HEK293T (cell line): ENCODE measurements at places on chromosomes 16 and 17.
A peak's percentile ranks its signal among the peaks of the same experiment; 100 is the strongest.

GRCh38 chr16:47477679-47478078, 16.5 kb downstream of the PHKB start:
- no peak for DNase-seq

GRCh38 chr16:57899771-57900661, 70.9 kb downstream of the CNGB1 start:
- peak; percentile 71 for DNase-seq

DNA sequence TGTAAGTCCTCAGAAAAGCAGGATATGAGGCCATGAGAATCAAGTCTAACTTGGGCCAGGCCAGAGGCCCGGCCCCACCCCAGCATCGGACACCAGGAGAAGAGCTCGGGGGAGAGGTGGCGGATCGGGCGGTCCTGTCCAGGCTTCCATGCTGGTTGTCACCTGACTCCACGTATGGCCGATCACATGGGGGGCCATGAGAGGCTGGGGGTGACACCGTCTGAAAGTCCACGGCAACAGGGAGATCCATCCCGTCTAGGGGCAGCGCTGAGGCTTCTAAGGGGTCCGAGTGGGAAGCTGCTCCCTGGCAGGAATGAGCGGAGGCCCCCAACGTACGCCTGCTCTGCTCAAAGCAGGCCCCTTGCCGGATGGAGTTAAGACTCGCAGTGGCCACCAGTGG, 25.8 kb downstream of the ENGASE start:
- no peak for DNase-seq

GRCh38 chr17:68290955-68291835, at the start of the genes ARSG and SLC16A6:
Gene ARSG (plus strand): TSS chr17:68291495. CDS start chr17:68307494, 15,999 bp downstream.
Gene SLC16A6 (minus strand): TSS chr17:68291127. CDS start chr17:68278320, 12,807 bp downstream.
- DNase-seq = peak; percentile 82

DNA sequence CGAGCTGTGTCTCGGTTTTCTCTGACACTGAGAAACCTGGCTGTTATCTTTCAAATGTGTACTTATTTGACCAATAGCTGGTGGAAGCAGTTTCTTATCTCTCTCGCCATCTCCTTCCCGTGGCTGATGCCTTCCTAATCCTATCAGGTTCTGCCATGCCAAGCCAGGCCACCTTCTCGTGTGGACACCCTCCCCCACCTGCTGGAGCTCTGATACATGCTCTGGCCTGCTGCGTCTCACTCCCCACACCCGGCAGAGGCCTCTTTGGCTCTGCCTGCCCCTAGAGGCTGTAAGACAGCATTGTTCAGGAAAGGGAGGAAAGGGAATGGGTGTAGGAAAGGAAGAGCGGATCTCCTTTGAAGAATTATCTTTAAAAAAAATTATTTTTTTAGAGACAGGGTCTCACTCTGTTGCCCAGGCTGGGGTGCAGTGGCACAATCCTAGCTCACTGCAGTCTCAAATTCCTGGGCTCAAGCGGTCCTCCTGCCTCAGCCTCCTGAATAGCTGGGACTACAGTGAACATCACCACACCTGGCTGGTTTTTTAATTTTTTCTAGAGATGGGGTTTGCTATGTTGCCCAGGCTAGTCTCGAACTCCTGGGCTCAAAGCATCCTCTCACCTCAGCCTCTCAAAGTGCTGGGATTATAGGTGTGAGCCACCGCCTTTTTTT, 7.5 kb upstream of the ARMC5 start:
- peak; percentile 70 for DNase-seq

DNA sequence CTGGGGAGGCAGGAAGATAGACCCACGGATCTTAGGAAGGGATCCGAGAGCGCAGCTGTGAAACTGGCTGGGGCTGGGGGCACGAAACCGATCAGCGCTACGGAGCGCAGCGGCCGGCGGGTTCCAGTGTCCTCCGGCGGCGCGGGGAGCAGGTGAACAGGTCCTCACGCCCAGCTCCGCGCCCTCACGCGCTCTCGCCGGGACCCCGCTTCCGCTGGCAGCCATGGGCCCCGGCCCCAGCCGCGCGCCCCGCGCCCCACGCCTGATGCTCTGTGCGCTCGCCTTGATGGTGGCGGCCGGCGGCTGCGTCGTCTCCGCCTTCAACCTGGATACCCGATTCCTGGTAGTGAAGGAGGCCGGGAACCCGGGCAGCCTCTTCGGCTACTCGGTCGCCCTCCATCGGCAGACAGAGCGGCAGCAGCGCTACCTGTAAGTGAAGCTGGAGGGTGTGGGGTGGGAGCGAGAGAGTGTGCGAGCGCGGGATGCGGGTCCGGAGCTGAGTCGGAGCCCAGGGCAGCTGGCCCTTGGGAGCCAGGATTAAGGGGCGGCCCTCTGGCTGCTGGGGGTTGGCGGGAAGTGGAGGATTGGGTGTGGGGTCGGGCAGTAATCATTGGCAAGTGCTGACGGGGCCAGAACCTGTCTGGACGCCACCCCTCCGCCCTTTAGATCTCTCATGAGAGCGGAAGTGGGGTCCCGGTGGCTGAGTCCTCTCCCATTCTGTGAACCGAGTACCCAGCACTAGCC, 479 bp downstream of the ITGA3 start:
- peak; percentile 80 for DNase-seq

GRCh38 chr16:46873201-46873600, 11.0 kb upstream of the GPT2 start:
- DNase-seq = no peak

GRCh38 chr16:86133377-86133776, 234.4 kb downstream of the IRF8 start:
- no peak for DNase-seq

DNA sequence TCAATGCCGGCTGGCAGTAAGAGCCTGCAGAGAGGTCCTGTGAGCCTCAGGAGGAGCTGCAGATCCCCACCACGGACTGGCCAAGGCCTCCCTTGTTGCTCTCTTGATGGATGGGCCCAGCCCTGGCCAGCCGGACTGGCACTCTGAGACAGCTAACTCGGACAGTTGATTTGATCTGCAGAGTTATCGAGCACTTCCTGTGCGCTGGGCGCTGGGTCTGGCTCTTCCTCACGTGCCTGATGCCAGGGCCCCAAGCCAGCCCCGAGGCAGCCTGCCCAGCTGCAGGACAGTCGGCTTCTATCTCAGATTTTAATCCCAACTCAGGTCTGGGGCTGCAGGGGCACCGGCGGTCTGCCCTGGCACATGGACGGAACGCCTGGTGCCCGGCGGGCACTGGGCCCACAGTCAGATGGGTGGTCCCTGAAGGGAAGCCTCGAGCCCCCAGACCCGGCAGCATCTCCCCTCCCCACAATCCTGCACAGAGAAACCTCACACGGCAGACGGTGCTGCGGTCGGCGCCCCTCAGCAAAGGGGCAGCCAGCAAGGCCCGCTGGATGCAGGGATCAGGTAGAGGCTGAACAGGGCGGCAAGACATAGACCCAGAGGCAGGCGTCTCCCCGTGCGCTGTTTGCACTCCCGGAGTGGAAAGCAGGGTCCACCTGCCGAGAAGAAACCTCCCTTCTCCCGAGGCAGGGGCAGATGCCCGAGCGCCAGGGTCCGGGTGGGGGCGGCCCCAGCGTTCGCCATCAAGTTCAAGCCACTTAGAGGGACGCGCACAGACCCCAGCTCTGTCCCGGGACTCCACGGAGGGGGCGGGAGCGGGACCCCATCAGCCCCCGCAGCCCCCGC, 34.0 kb downstream of the TIMM22 start:
- DNase-seq = no peak

GRCh38 chr17:51245535-51245934, 14.3 kb downstream of the MBTD1 start:
- no peak for DNase-seq

DNA sequence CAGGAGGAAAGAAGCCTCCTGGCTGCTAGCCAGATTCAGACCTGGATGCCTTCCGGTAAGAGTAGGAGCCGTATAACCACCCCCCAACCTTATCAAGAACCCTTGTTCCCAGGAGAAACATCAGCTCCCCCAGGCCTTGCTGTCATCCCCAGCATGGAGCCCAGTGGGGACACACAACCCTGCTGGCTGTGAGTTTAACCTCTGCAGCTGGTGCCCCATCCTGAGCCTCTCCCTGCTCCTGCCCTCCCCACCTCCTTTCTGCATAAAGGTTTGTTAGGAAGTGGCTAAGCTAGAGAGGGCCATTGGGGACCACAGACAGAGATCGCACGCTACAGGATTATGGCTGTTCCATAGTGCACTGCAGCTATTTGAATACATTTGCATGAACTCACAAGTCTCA, 55.5 kb upstream of the RPL38 start:
- no peak for DNase-seq
